A172 (cell line): ENCODE measurements at places on chromosomes 3 and 15.

- peak; percentile 66 for DNase-seq
Measured at GRCh38 chr3:55162031-55162795, 234.4 kb upstream of the LRTM1 start.

DNA sequence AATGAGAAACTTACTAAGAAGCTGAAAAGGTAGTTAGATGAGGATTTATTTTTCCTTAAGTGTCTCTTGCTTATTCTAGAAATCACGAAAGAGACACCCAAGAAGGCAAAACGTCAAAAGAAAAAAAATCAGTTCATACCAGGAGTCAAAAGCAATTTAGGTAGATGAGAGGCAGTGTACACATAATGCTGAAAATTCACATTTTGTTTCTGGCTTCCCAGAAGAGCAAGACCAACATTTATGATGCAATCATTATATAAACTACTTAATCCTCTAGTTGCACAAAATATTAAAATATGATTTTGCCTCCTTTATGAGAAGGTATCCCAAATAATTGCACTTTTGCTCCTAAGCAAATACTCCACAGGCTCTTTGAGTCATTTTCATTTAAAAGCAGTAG, 228.0 kb downstream of the FMN1 start:
- no peak for DNase-seq

DNA sequence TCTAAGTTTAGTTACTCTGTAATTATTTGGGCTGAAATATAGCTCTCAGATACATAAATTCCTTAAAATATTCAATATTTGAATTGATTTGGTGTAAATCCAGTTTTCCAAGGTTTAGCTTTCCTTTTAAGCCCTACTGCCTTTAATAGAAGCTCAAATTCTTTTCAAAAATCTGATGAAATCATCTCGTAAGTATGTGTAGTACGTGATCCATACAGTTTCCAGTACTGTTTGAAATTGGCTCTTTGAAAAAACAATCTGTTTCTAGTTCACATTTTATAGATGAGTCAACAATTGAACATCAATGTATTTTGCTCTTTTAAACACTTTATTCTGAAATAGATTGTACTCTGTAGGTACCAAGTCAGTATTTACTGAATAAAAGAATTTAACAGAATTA, 84.2 kb downstream of the LRRC49 start:
- DNase-seq: no peak

- no peak for DNase-seq
Measured at GRCh38 chr3:187828579-187829452, 83.5 kb upstream of the BCL6 start.

- no peak for DNase-seq
Measured at GRCh38 chr3:68007621-68008226, 353.3 kb upstream of the SUCLG2 start.

DNA sequence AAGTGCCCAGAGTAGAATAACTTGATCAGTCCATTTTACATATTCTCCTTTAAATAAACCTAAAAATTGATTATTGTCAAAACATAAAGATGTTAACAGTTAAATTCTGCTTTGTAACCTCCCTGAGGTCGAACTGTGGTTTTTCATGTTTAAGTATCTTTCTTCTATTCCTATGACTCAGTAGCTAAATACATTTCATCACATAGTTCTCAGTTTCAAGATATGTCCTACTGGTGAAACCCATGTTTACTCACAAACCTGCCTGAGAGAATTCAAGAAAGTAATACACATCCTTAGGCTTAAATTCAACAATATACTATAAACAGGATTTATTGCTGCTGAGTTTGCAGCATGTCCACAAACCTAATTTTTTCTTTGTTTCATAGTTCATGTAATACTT, 692.9 kb downstream of the ZPLD1 start:
- no peak for DNase-seq

DNA sequence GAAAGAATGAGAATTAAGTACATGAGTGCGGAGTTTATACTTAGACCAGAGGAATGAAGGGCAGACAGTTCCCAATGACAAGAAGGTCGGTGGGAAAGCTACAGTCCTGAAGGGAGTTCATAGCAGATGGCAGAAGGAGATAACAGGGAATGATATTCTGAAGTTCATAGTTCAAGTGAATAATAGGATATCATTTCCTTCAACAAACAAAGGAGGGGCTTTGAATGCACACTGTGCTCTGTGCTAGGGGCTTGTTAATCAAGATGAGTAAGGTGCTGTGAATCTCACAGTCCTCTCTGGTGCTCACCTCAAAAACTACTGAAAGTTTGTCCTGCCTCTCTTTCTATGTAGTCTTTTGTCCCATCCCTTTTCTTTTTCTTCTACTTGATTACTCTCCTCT, 41.9 kb downstream of the SIDT1 start:
- DNase-seq: no peak

GRCh38 chr3:191972714-191973398, 511.9 kb downstream of the PYDC2 start:
- DNase-seq: no peak

GRCh38 chr15:57353317-57353804, 22.9 kb upstream of the CGNL1 start:
- no peak for DNase-seq

DNA sequence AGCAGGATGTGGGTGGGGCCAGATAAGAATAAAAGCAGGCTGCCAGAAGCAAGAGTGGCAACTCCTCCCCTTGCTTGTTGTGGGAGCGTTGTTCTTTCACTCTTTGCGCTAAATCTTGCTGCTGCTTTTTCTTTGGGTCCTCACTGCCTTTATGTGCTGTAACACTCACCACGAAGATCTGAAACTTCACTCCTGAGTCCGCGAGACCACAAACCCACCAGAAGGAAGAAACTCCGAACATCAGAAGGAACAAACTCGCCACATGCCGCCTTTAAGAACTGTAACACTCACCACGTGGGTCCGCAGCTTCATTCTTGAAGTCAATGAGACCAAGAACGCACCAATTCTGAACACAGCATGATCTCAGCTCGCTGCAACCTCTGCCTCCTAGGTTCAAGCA, 72.9 kb downstream of the IL12A start:
- no peak for DNase-seq

DNA sequence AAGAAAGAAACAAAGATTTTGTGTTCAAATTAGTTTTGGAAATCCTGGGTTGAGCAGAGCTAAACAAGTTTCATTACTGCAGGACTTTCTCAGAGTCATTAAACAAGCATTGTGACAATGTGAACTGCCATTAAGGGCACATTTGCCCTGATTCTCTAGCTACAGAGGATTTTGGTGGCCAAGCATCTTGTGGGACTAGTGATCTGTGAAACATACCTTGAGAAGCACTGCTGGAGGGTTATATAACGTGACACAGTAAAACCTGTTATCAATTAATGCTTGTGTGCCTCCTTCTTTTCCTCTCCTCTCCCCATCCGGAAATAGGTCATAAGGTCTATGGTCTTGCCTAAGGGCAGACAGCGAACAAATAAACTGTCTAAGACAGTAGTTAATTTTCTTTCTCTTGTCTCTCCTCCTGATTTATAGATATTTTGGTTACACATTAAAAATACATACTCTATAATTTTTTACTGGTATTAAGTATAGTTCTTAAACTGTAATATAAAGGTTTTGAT, 167.3 kb upstream of the NANOGP8 start:
- DNase-seq: no peak

DNA sequence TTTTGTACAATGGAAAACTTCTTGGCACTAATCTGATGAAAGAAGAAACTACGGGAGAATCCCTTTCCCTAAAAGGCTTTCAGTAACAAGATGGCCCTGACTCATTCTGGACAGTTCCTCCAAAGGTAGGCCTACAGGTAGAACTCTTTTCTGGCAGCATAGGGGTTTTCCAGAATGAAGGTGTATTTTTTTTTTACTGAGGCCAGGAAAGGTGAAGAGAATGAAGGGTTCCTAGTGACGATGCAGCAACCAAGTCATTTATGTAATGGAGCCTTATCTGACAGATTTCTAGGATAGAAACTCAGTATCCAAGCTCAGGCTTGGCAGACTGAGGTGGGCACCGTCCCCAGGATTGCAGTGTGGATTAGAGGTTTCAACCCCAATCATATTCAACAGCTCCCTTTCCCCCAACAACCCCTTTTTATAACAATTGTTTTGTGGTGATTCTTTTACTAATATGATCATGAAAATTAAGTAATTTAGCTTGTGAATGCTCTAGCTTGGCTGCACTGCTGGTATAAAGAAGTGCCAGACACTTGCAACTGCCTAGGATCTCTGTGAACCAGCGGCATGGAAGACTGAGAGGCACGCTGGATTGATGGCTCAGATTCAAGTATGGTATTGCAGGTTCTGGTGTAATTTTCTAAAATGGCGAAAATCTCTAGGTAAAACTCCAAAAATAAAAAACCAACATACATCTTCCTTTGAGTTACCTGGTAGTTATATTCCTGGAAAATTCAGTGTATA, 8.7 kb upstream of the TRIM69 start:
- DNase-seq: no peak

DNA sequence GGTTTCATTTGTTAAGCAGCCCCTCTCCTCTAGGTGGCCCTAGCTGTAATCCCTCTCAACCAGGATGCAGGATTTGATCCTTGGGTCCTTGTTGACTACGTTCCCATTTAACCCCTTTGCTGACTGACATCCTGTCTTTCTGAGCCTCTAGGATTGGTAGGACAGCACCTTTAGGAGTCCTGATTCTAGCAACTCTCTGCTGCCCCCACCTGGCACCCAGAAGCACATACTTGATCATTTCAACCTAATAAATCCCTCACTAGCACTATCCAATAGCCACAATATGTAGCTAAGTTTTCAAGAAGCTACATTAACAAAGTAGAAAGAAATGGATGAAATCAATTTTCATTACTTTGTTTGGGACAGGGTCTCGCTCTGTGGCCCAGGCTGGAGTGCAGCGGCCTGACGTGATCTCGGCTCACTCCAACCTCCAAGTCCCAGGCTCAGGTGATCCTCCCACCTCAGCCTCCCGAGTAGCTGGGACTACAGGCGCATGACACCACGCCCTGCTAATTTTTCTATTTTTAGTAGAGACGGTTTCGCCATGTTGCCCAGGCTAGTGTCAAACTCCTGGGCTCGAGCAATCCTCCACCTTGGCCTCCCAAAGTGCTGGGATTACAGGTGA, 28.3 kb downstream of the RSL24D1 start:
- DNase-seq: peak; percentile 81

DNA sequence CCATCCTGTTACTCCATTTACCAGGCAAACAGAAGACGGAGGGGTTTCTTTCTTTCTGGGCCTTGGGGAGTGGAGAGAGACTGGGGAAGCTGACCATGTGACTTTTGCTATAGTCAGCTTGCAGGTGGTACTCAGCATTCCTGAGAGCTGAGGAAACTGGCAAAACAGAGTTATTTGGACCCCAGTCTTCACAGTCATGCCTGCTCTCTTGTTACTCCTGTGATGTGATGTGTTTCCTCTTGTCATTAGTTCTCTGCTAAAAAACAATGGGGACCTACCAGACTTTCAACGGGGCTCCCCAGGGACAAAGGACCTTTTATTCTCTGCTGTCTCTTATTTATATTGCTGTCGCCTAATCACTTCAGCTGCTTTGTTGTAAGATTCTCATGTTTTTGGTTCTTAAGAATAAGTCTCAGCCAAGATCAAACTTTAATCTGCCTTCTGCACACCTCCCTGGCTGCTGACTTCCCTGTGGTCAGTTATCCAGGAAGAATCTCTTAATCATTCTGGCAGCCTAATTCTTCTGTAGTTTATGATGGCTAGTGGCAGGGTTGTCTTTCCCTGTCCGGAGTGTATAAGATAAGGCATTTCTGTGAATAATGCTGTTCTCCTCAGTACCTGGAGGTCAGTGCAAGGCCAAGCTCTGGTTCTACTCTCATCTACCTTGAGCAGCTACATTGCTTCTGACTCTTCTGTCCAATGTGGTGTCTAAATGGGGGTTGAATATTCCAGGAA, 8.8 kb downstream of the STARD9 start:
- DNase-seq: peak; percentile 36

DNA sequence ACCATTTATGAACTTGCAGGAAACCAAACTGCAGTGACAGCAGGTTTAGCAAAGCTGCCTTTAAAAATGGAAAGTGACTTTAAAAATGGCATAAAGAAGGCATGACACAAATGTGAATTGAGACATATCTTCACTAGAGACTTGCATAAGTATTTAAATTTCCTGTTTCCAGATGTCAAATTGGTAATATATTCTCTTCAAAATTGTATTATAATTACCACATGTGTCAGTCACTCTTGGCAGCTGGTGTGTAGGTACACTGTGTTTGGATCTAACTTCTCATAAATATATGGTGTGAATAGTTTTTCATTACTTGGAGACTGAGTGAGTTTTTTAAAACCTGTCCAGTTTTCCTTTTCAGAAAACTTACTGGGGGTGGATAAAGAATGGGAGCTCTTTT, 636.2 kb upstream of the SGO1 start:
- DNase-seq: no peak
